ENCODE measurements at places on chromosomes 6 and 20.

DNA sequence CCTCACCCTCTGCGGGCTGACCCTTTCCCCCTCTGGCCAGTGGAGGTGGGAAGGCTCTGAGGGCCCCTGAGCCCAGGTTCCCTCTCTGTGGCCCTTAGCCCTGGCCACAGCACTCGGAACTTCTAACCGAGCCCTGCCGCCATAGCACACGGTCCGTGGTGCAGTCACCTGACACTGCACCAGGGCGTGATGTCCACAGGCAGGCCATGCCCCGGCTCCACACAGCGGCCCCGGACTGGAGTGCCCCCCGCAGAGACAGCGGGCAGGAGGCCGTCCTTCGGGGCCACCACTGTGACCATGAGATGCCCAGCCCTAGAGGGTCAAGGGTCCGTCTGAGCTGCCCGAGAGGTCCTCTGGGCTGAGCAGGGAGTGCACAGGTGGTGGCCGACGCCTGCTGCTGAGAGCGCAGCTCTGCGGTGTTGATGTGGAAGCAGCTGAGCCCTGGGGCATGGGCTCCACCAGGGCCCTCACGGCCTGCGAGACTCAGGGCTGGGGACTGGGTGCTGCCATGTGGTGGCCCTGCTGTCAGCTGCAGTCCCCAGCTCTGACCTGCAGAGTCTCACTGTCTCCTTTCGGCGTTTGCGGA is 11.2 kb upstream of the BHLHE23 start:
- DNase-seq, result no peak

DNA sequence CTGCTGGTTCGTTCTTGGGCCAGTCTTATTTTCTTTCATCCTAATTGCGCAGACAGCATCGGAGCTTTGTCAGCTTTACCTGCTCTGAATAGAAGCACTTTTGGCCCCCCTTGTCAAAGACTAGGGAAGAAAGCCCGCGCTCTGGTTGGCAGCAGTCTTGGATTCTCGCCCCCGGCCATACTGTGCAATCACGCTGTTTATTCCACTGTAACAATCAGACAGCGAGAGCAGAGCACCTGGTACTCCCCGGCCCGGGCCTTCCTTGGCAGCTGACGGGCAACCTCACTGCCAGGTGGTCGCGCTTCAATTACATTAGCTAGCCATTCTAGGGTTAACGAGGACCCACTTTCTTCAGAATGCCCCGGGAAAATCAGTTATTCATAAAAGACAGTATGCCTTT is 72.6 kb downstream of the INSM1 start:
- no peak for DNase-seq

- peak; percentile 84 for DNase-seq
Observed at GRCh38 chr6:112337209-112337638, 9.9 kb upstream of the RFPL4B start.

- DNase-seq, result no peak
Observed at GRCh38 chr6:63306420-63306819, 13.4 kb downstream of the LGSN start.

DNA sequence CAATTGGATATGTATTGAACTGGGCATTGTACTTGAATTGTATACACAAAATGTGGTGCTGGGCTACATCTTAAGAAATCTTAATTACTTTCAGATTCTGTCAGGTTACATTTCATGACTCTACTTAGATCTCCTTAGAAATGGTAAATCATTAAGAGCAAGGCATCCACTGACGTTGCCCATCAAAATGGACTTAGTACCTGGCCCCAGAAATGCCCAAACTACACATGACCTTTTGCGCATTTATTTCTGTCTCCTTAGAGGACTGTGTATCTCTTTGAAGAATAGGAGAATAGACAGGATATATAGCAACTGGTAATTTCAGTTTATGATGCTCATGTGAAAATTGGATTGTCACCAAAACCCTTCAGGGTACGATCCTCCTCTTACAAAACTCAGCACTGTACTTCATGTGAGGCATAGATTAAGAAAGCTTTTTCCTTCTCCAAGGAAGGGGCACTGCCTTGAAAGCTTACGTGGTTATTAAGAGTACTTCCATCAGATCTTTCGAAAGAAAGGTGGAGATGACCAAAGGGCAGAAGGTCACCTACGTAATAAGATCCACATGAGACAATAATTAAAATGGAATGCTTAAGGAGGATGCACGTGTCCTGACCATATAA is 61.4 kb upstream of the BMP2 start:
- no peak for DNase-seq

DNA sequence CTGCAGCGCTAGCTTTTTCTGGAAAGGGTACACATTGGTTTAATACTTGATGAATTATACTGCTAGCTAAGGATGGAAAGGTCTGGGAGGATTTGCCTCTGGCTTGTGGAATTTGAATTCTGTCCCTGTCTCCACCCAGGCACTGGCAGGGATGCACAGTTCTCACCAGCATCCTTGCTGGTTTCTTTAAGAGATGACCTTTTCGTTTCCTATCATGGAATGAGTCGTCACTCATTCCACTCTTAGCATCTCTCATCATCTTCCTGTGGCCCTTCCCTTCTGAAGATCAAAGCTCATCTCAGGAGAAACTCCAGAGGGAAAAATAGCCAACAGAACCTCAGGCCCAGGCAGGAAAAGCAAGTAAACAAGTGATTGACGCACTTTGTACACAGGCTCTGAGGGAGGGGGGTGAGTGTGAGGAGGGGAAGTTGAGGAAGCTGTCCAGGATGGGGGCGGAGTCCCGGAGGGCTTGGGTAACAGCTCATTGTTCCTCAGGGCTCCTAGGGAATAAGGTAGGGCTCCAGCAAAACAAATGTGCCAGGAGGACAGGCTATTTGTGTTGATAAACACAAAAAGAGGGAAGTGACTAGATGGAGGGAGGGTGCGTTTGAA is 25.7 kb upstream of the SAYSD1 start:
- DNase-seq, result no peak

DNA sequence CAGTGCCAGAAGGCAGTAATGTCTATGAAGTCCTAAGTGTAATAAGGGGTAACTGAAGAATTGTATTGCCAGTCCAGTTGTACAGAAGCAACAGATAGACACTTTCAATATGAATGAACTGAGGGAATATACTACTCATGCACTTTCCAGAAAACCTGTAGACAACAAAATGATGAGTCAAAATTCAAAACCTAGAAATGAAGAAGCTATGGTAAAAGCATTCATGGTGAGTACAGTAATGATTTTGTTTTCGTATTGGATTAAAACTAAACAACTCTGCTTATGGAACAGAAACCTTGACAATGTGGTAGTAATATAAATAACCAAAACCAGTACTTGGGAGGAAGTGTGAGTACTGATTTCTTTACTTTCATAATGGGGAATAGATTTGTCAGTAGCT is 35.0 kb downstream of the ARMC2 start:
- DNase-seq, result no peak

DNA sequence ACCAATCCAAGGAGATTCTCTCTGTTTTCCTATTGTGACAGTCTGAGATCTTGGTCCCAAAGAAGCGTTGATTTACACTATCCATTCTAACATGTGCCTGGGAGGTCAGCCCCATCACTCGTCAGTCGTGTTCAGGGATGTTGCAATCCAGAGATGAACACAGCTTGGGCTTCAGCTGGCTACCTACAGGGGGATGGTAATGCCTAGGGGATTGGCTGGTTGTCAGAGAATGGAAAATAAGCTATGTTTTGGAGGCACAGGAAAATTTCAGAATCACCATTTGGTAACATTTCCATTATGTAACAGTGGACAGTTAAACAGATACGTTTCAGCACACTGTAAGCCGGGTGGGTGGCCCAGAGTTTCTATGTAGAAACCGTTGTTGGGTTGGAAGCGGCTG is 147.1 kb upstream of the RALGAPA2 start:
- no peak for DNase-seq

DNA sequence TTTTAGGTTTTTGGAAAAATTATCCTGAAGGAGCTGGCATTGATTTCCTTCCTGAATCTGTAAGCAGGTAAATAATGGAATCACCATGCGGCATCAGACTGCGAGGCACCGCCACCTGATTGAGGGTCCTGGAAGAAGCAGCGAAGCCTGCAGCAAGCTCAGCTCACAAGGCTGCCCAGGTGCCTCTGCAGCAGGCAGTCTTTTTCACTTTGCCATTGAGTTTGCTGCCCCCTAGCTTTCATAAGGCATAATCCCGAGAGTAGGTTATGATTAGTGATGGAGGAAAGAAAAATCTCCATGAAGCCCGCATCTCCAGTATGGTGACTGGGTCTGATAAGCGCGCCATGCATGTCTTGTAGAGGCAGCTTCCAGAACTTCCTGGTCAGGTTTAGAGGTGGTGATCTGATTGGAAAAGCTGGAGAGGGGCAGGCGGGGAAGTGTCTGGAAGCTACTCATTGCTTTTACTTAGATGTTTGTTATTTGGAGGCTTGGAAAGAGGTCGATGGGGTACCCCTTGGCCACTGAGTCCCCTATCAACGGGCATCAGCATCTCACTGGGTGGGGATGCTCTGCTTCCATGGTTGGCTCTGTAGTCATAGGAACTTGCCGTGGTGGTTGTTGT is 26.7 kb downstream of the IYD start:
- DNase-seq, result peak; percentile 67

DNA sequence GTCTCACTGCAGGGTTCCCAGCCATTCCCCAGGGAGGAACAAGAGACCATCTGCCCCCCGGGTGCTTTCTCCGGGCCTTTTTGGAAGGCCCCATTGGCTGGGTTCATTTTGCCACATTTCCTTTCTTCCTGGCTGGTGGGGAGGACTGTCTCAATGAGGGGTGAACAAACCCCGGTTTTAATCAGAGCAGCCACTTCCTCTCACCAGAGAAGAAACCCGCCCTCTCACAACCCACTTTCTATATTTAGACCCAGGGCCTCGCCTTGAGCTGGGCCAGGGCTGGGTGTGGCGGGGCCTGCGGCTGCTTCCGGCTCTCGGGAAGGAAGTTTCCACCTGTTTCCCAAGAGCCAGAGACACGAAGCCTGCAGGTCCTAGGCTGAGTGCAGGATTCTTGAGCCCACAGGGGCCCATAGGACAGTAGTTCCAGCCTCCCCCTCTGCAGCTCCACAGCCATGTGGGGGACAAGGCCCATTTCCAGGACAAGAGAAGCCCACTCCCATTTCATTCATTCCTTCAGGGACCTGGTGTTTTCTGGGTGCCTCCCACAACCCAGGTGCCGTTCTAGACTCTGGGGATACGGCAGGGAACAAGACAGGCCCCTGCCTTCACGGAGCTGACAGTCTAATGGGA is 41.8 kb downstream of the RBM38 start:
- no peak for DNase-seq

GRCh38 chr20:50837532-50838321 is 42.9 kb downstream of the BCAS4 start:
- peak; percentile 33 for DNase-seq

- DNase-seq, result peak; percentile 18
Observed at GRCh38 chr6:70413992-70414494, 735 bp downstream of the FAM135A start.

DNA sequence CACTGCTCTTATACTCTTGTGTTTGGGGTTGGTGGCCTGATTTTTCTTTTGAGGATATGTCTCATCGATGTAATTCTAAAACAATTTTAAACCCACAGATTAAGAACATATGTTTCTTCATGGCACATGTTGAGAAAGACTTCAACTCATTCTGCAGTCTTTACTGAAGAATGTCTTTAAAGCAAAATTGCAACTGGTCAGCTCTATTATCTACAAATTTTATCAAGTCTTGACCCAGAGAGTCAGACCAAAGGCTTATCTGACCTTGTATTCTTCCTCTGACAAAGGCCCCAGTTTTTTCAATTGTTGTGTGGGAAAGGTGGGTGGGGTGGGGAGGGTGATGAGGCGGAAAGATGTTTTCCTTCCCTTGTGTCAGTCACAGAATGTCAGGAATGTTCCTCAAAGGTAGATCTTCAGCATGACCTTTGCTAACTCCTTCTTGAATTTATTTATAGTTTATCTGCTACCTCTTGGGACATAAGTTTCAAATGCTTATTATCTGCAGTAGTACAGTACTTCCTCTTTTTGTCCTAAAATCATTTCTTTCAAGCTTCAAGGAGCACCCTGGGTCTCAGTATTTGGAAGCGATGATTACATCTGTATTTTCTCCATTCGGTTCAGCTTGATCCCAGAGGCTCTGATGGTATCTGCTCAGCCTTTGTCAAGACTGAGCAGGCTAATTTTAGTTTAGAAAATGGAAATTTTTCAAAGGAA is 63.2 kb upstream of the TIAM2 start:
- DNase-seq, result peak; percentile 16

DNA sequence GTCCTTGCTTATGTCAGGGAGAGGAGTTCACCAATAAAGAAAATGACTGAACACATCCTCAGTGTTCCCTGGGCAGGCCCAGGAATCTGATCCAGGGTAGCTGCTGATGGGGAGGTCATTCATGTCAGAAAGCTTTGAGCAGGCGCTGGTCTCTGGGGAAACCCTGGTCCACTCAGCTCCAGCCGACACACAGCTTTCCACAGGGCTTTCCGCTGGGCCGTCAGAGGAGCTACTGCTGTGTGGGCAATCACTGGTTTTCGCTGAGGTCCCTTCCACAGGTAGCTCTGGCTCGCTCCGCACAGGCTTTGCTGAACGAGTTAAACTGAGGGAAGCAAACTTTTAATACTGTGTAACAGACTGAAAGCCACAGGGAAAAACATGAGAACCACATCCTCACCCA is 17.5 kb upstream of the ANKRD60 start:
- no peak for DNase-seq

GRCh38 chr20:38674092-38674764 is 50.1 kb upstream of the SLC32A1 start:
- DNase-seq, result peak; percentile 48

DNA sequence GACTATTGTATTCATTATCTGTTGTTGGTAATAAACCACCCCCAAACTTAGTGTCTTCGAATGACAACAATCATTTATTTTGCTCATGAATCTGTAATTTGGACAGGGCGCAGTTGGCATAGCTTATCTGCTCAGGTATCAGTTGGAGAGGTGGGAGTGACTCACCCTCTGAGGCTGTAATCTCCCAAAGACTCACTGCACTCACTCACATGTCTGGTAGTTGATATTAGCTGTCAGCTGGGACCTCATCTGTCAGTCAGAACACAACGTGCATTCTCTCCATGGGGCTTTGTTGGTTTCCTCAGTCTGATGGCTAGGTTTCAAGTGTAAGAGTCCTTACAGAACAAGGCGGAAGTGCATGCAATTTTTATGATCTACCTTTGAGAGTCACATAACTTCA is 219.0 kb upstream of the PRND start:
- no peak for DNase-seq

DNA sequence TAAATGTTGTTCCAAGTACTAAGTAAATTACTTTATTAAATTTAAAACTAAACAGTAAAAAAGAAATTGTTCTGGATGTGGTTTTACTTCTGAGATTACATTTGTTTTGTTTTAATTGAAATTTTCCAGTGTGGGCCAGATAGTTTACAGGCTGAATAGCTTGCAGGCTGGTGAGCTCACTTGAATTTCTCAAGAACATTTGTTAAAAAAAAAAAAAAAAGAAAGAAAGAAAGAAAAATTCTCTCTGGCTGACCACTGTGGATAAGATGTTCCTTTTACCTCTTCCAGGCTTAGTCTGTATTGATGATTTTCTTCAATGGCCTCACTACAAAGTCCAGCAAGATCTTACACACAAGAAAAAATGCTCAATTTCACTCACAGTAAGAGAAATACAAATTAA is 85.4 kb downstream of the PLCG1 start:
- peak; percentile 60 for DNase-seq

- peak; percentile 41 for DNase-seq
Observed at GRCh38 chr6:30615958-30616810, 859 bp downstream of the PPP1R10 start.

- no peak for DNase-seq
Observed at GRCh38 chr6:31717499-31718222, 2.5 kb downstream of the LY6G6D start.
